ENCODE measurements at places on chromosomes 1 and 21. TPM values are rescaled to one million over a fixed set of nuclear protein-coding genes. Genes with fewer than 3 reads are reported as not detected.

PDE9A gene
- total RNA-seq: 1.3 TPM

DNASE2B gene
- not detected for total RNA-seq

BACE2 gene
- 60.9 TPM for total RNA-seq

KIRREL1 gene
- 275 TPM for total RNA-seq

HHAT gene
- 10.9 TPM for total RNA-seq

All from epithelial cell of proximal tubule (primary cell).